ENCODE measurements at places on chromosomes 6 and 20.

DNA sequence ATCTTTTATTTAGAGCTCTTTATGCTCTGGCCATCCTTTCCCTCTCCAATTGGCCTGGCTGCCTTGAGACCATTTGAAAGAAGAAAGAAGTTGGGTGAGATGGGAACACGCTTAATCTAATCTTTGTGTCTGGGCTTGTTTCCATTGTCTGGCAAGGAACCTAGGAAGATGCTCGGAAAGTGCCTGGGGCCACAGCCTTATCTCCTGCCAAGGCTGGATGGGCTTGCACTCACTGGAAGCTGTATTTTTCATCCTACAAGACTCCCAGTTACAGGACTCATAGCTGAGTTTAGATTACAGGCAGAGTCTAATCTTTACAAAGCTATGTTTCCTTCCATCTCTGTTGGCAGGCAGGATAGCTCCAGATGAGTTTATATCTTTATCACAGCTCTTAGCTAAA lies 33.1 kb upstream of the CDYL start:
- no peak for DNase-seq

DNA sequence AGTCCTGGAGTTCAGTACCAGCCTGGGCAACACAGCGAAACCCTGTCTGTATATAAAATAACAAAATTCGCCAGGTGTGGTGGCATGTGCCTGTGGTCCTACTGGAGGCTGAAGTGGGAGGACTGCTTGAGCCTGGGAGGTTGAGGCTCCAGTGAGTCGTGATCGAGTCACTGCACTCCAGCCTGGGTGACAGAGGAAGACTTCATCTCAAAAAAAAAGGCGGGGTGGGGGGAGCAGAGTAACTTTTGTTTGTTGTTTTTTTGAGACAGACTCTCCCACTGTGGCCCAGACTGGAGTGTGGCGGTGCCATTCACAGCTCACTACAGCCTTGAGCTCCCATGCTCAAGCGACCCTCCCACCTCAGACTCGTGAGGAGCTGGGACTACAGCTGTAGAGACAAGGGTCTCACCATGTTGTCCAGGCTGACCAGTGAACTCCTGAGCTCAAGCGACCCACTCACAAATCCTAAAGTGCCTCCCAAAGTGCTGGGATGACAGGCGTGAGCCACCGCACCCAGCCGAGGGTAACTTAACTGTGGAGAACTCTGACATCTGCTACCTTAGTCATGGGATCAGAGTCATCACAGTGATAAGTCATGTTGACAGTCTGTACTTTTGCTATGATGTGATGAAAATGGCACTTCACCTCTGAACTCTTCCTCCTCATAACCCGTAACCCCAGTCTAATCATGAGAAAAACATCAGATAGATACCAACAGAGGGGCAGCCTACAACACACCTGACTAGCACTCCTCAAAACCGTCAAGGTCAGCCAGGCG lies 16.5 kb downstream of the PEDS1 start:
- no peak for DNase-seq

DNA sequence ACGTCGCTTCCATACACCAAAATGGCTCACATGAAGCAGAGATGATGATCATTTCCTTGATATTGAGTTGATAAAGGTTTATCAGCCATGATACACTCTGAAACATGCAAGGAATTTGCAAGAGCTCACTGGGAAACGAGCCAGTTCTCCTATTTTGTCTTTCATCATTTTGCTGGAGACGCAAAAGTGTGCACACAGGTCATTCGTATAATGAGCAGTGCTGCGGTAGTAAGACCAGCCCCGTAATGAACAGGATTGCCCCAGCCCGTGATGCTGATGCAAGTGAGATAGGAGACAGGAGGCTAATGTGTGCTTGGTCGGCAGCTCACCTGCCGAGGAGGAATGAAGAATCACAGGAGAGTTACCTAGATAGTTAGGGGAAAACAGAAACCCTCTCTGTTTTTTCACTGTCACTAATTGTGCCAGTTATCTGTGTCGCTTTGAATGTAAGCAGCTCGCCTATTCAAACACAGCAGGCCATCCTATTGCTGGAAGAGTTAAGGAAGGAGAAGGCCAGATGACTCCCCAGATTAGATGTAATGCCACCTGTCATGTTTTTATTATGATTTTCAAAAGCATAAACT lies 391.8 kb downstream of the SAMD5 start:
- DNase-seq: no peak

- peak; percentile 65 for DNase-seq
Measured at GRCh38 chr20:3727401-3728021, 5.0 kb upstream of the HSPA12B start.

DNA sequence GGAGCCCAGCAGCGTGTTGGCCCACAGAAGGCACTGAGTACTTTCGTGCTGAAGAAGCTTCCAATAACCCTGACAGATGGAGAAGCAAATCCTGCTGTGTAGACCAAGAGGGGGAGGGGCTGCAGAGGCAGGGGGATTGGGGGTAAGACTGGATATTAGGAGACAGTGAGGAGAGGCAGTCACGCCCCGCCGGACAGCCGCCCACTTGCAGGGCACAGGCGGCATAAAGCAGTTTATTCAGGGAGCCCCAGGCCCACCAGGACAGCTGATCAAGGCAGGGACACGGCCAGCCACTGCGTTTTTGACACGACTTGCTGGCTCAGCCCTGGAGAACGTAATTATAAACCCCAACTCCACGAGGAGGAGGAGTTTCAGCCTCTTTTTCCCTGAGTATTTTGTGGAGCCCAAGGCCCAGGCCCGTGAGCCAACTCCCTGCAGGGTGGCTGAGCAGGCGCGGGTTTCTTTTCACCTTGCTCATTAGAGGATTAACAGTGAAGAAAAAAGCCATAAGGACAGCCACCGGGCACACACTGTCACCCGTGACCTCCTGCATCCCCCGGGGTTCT lies 177.9 kb downstream of the TFAP2C start:
- DNase-seq: no peak

DNA sequence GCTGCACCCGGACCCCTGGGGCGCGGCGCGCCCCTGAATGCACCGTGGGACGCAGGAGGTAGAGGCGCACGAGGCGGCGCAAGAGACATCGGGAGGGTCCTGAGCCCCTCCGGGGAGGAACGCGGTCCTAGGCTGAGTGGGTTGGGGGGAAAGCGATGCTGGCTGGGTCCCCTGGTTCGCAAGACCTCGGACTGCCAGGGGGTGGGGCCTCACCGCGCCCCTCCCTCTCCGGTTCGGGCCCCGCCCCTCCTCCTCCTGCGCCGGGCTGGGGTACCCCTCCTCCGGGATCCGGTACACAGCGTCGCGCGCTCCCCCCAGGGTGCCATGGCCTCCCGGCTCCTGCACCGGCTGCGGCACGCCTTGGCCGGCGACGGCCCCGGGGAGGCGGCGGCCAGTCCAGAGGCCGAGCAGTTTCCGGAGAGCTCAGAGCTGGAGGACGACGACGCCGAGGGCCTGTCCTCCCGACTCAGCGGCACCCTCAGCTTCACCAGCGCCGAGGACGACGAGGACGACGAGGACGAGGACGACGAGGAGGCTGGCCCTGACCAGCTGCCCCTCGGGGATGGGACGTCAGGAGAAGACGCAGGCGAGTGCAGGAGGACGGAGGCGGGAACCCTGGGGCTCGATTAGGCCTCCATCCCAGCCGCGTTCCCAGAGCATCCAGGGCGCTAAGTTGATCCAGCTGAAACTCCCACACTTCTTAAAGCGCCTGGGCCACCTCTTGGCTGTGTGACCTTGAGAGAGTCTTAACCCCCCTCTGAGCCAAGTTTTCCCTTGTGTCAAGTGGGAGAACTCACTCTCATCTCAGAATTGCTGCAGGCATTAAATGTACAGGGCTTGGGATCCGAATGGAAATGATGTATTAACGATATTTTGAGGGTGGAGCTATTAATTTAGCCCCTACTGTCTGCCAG lies 541 bp downstream of the SNX21 start:
- DNase-seq: peak; percentile 69

- DNase-seq: no peak
Measured at GRCh38 chr20:17836303-17836861, 132.2 kb downstream of the SNX5 start.

Data from cardiac muscle cell (in vitro differentiated cells and primary cell).